ENCODE measurements at places on chromosomes 2 and 18. TPM values are rescaled to one million over a fixed set of nuclear protein-coding genes. Genes with fewer than 3 reads are reported as not detected.

The PPM1B gene
- 9.5 TPM for polyA plus RNA-seq

The UGT1A7 gene
- polyA plus RNA-seq = not detected

The CIB4 gene
- not detected for polyA plus RNA-seq

The ALPG gene
- polyA plus RNA-seq = not detected

Measured in CD14-positive monocyte (primary cell).